ENCODE measurements at places on chromosomes 4 and X.

DNA sequence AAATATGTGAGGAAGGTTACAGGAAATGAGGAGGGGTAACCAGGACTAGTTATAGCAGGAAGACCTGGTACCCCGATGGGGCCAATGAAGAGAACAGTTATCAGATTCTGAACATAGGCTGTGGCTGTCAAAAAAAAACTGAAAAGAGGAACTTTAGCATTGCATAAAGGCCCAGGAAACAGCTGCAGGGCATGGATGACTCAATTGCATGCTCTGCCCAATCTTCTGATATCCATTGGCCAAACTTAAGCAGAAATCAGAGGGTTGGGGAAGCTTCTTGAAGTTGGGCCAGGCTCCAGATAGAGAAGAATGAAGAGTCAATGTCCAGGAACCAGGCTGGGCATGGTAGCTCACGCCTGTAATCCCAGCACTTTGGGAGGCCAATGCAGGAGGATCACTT, 1222.4 kb upstream of the PRKX start:
- DNase-seq: no peak

GRCh38 chr4:79584902-79585301, 176.9 kb upstream of the GK2 start:
- DNase-seq: no peak

- no peak for DNase-seq
Observed at GRCh38 chrX:11188664-11189063, 77.5 kb downstream of the HCCS start.

DNA sequence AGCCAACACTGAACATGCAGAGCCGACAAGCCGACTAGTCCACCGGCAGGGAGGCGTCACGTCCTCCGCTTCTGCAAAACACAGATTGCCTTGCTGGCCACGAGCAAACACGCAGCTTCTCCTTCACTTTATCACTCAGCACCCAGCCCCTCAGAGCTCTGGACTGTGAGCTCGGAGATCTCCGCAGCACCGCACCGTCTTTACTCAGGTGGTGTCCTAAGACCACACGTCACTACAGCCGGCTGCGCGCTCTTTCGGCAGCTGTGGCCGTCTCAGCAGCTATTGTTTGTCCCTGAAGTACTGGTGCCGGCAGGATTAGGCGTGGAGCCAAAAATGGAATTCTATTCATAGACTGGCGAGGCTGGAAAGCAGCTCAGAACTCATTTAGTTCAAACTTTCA, 72.0 kb downstream of the FAT1 start:
- DNase-seq: no peak

GRCh38 chr4:185576962-185577950, 41.9 kb upstream of the PDLIM3 start:
- no peak for DNase-seq

- DNase-seq: no peak
Observed at GRCh38 chr4:10032625-10033024, 11.3 kb upstream of the SLC2A9 start.

DNA sequence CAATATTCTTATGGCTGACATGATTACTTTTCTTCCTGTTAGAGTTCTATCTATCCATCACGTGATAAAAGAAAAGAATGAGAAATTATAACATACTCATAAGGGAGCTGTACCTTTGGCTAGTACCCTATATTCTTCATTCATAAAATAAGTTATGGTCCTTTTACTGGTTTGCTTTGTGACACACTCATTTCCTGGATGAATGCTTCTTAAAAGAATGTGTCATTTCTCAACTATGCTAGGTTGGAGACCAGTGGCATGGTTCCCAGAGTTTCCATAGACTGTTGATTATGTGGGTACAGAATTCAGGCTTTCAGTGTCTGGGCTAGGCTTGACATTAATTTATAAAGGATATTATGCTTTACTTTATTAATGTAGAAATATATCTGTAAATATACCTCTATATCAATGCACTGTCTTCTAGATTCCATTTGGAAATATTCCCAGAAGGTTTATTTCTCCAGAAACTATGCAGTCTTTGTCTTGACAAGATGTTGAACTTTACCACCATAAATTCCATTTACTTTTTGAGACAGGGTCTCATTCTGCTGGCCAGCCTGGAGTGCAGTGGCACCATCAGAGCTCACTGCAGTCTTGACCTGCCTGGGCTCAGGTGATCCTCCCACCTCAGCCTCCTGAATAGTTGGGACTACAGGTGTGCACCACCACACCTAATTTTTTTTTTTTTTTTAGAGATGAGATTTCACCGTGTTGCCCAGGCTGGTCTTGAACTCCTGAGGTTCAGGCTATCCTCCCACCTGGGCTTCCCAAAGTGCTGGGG, 23.8 kb downstream of the NUDT6 start:
- DNase-seq: no peak

GRCh38 chr4:111666826-111667360, 478.4 kb upstream of the FAM241A start:
- no peak for DNase-seq

- DNase-seq: no peak
Observed at GRCh38 chrX:63751481-63751880, 33.5 kb downstream of the ARHGEF9 start.

- no peak for DNase-seq
Observed at GRCh38 chr4:101020956-101021355, 326.4 kb downstream of the PPP3CA start.

- no peak for DNase-seq
Observed at GRCh38 chrX:17488036-17488435, 113.0 kb downstream of the NHS start.

GRCh38 chrX:48909703-48910294, 1.6 kb downstream of the SLC35A2 start:
- DNase-seq: no peak

- DNase-seq: no peak
Observed at GRCh38 chr4:124032035-124032434, 635.4 kb downstream of the SPRY1 start.

DNA sequence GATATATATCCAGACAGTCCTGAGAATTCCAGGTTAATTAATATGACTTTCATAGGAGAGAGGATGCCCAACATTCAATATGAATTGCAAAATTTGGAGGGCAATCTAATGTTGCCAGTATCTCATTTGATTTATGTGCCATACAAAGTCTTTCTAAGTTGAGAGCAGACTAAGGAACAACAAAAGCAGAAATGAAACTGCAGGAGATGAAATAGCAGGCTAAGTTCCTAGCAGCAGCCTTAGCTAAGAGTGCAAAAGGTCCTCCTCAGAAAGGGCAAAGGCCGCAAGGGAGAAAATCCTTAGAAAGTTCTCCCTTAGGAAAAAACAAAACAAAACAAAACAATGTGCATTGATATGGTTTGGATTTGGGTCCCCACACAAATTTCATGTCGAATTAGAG, 602.9 kb upstream of the HTR2C start:
- DNase-seq: no peak

DNA sequence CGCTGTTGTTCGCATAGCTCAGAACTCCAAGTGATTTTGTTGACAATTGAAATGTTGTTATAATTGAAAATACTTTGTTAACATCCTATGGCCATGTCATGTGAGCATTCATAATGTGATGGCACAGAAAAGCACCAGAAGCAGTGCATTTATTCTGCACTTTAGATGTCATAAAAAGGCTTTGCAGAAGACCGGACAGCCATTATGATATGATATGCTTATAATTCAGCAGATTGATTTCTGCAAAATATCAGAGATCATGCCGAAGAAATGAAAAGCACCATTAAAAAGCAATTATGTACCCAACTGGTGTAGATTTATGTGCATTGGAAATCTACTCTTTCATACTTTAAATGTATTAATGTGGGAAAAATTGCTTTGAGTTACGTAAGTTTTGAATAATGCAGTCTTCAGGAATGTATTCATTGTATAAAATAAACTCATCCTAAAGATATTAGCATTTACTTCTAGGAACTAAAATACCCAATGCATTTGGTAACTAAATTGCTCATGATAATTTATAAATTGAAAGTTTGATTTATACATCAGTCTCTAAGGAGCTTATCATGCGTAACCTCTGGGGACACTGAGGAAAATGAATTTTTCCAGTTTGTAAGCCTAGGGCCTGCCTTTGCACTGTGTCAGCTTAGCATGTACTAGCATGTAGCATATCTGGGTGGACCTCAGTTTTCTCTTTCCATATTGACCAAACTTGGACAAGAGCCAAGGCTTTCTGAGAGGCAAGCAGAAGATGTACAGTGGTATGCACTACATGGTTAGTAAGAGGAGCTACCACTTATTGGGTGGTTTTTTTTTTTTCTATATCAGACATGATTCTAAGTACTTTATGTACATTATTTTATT, 43.6 kb downstream of the TLR10 start:
- DNase-seq: no peak

- DNase-seq: no peak
Observed at GRCh38 chrX:134948333-134949241, 42.2 kb upstream of the SMIM10 start.

DNA sequence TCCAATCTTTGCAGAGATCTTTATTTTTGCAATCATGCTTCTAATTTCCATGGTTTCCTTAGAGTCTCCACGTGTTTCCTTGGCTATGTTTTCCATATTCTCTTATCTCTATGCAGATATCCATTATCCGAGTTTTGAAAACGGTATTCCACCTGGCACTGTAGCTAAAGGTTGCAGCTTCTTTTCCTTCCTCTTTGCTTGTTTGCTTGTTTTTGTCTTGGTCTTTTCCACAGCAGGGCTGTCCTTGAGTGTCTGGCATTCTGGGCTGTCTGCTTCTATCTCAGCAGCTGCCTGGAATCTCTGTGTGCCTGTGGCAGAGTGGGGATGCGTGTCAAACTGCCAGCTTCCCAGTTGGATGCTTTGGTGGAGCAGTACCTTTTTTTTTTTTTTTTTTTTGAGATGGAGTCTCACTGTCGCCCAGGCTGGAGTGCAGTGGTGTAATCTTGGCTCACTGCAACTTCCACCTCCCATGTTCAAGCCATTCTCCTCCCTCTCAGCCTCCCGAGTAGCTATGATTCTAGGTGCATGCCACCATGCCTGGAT, 46.9 kb downstream of the WFS1 start:
- DNase-seq: no peak

DNA sequence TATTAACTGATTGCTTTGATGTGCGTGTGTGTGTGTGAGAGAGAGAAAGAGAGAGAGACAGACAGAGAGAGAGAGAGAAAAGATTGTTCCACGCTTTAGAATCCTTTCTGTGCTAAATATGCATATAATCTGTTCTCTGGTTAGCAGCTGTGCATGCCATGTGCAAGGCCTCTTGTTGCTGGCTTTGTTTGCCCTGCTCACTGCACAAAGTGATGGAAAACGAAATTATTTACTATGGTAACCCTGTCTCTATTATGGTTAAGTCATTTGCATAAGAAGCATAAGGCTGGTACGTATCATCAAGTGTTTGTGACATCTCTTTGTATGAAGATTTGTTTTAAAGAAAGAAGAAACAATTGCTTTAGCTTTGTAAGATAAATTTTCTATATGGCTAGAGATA, 190.2 kb upstream of the POF1B start:
- DNase-seq: no peak

DNA sequence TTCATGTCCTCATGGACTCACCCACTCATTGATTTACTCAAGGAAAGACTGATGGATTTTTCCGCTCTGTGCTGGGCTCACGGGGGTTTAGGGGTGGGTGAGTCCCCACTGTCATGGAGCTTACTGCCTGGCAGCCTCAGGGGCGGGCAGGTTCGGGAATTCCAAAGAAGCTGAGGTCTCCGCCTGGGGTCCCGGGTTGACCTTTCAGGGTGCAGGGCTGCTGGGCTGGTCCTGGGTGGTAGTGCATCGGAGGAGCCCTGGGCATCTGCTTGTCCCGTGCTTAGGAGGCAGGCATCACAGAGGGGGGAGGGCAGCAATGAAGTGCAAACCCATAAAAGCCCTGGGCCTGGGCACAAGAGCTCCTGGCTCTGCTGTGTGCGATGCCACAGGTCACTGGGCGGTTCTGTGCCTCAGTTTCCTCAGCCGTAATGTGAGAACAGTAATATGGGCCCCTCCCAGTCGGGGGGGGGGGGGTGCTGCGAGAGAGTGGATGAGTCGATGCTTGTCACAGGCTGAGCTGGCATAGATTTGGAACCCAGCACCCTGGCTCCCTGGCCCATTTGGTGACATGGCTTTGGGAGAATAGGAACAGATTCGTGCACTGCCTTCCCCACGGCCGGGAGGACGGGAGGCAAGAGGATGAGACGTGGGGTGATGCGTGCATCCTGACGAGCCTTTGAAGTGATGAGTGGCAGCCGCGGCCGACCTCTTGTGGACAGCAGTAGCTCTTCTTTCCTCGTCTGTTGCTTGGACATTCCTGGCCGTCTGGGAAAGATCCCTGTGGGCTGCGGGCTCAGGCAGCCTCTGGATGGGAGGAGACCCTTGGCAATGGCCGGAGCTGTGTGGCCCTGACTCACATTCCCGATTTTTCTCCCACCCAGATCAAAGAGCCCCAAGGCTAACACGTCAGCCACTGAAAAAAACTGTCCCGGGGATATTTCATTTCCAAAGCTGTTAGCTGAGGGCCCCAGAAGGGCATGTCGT, 42.0 kb downstream of the PSAPL1 start:
- no peak for DNase-seq

DNA sequence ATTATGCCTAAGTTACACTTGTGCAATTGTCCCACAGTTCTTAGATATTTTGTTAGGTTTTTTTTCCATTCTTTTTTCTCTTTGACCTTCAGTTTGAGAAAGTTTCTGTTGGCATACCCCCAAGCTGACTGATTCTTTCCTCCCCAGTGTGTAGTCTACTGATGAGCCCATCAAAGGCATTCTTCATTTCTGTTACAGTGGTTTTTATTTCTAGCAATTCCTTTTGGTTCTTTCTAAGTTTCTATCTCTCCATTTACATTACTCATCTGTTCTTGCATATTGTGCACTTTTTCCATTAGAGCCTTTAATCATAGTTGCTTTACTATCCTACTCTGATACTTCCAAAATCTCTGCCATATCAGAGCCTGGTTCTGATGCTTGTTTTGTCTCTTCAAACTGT, 31.9 kb downstream of the CASP6 start:
- DNase-seq: peak; percentile 39

DNA sequence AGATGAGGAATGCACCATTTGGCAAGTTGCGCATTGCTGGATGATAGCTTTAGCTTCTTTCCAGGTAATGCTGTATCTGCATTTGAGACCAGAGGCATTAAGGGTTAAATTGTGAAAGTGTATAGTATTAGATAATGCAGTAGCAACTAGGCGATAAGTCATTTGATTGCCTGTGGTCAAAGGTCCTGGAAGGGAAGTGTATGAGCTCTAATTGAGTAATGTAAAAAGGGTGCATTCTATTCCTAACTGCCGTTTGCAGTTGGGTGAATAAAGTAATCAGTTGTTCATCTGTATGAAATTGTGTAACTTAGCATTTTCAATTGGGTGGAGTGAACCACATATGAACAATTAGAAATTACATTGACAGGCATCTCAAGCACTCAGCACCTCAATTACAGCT, 54.5 kb upstream of the WDR1 start:
- DNase-seq: no peak

Data from activated naive CD4-positive, alpha-beta T cell treated with anti-CD3 and anti-CD28 coated beads for 36 hours (primary cell).